HFFc6 (cell line): ENCODE measurements at places on chromosomes 5 and 9. TPM values are rescaled to one million over a fixed set of nuclear protein-coding genes. Genes with fewer than 3 reads are reported as not detected.

Gene HEMGN
- not detected in 3 replicates for total RNA-seq

Gene FAM153A
- not detected in 3 replicates for total RNA-seq

Gene HTR1A
- total RNA-seq: not detected in 2 replicates

Gene ORM2
- not detected in 3 replicates for total RNA-seq

Gene MYMK
- total RNA-seq: not detected in 3 replicates

Gene MCIDAS
- not detected in 3 replicates for total RNA-seq
